ENCODE measurements at places on chromosomes 4 and X.

DNA sequence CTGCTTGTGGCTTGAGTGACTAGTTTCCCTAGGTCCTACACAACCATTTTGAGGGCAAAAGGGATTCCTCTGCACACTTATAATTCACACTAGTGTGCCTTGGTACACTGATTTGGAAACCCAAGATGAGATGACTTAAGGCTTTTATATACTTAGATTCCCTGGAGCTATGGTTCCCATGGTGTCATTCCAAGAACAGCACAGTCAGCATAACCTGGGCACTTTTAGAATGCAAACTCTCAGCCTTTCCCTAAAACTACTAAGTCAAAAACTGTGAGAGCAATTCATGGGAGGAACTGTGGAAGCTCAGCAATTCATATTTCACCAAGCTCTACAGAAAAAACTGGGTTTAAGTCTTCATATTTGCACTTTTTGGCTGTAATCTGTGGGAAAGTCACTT lies 38.0 kb upstream of the ZC4H2 start:
- no peak for DNase-seq

DNA sequence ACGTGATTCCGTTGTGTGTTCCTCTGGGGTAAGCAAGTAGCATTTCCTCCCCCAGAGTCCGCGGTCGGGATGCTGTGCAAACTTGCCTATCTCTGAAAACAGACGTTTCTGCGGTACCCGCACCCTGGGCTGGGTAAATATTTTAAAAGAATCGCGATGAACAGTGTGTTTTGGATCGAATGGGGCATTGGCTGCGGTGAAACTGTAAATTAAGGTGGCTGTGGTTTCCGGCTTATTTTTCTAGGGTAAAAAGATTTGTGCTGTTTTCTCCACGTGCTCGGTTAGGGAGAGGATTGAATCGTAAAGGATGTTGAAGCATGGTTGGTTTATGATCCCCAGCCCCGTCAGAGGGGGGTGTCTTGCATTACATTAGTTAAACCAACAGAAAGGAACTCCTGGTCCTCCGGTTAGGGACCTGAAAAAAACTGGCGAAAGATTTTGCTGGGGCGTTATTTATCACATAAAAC lies 1.2 kb downstream of the HHIP start:
- no peak for DNase-seq

DNA sequence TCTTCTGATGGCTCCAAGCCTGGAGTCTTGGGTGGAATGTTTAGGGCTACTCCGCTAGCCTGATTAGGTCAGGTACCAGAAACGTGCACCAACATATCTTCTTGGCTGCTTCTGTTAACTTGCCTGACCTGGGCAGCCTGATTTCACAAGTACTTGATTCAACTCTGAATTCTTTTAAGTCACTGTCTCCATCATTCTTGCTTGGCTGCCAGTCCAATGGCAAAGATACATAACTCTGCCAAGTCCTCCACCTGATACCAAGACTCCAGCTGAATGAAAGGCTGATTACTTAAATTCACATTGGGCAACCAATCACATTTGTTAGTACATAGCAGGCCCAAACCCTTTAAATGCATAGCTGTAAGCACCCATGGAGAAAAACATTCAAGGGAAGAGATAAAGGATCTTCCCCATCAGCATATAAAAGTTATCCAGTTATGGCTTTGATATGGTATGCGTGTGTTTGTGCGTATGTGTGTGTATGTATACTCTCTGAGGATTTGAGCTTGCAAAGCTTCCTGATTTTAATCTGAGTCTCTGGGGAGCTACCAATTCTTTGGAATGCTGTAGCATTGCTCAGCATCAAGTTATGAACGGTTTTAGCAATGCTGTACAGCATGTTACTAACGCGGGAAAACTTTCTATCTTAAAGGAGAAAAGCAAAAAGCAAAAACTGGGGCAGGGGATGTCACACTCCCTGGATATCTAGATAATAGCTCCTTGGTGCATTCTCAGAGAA lies 917.2 kb downstream of the DMD start:
- DNase-seq: no peak

DNA sequence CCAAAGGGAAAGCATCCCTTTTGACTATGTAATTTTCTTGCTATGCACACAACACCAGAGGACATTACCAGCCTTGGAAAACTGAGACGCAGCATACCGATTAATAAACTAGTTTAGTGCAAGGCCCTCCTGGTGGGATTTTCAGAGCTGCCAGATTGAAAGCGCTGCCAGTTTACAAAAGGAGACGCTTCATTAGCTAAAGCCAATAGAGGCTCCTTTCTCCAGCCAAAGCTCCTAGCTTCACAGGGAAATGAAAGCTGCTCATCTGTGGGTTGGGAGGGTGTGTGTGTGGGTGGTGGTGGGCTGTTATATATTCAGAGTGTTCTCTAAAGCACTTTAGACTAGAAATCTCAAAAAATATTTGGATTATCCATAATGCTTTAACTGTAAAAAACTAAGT lies 32.4 kb downstream of the SPANXN4 start:
- DNase-seq: no peak

GRCh38 chr4:138845054-138845453 lies 170.5 kb upstream of the NOCT start:
- DNase-seq: no peak

DNA sequence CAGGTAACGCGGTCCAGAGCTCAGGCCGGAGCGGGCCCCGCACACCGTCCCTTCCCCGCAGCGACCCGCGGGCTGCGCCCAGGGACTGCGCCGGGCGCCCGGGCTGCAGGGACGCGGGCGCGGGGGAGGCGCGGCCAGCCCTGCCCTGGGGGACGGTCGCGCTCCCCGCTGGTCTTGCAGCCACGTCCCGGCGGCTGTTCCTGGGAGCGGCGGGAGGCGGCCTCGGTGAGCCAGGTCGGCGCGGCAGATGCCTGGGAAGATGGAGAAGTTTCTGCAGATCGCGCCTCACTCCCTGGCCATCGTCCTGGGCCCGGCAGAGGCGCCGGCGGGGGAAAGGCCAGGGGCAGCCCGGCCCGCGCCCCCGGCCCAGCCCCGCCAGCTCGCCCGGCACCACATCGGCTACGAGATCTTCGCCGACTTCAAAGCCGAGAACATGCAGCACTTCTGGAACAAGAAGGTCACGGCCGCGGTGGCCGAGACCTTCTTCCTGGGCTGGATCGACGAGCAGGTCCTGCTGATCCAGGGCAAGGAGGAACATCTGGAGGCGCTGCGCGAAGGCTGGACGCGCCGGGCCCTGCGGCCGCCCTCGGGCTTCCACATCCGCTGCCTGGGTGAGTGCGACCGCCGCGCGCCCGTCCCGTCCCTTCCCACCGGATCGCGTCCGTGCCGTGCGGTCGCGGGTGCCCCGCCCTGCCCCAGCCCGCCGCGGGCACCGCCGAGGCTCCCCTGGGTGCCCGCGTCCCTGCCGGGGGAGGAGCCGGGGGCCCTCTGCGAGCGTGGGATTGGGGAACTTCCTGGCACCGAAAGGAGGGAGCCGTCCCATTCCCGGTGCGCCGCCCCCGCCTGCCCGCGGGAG lies 107.4 kb upstream of the STOX2 start:
- no peak for DNase-seq

- no peak for DNase-seq
Measured at GRCh38 chr4:5389756-5390310, 318.5 kb downstream of the EVC2 start.

DNA sequence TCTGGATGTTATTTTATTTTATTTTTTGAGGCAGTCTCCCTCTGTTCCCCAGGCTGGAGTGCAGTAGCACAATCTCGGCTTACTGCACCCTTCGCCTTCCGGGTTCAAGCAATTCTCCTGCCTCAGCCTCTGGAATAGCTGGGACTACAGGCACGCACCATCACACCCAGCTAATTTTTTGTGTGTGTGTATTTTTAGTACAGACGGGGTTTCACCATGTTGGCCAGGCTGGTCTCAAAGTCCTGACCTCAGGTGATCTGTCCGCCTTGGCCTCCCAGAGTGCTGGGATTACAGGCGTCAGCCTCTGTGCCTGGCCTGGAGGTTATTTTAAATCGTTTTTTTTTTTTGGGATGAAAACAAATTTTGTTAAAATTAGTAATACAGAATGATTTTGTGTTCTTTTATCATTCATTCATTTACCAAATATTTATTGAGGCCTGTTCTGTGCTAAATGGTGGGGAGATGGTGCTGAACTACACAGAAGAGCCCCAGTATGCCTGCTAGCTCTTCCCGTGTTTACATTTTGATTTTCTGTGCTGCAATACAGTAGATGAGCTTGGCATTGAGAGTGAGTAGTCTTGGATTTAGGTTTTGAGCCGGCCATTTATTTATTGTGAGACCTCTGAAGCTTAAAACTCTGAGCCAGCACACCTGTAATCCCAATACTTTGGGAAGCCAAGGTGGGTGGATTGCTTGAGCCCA lies 22.7 kb downstream of the ADD1 start:
- DNase-seq: no peak

DNA sequence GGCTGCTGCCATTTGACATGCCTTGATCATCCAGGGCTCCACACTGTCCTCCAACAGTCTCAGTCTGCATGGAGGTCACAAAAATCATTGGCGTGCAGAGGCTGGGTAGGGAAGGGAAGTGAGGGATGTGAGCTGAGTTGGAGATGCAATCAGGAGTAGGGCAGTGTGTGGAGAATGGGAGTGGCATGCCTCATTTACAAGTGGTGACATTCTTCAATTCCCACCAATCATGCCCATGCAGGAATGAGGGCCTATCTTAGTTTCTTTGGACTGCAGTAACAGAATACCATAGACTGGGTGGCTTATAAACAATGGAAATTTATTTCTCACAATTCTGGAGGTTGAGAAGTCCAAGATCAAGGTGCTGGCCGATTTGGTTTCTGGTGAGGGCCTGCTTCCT lies 94.9 kb upstream of the PJA1 start:
- no peak for DNase-seq

DNA sequence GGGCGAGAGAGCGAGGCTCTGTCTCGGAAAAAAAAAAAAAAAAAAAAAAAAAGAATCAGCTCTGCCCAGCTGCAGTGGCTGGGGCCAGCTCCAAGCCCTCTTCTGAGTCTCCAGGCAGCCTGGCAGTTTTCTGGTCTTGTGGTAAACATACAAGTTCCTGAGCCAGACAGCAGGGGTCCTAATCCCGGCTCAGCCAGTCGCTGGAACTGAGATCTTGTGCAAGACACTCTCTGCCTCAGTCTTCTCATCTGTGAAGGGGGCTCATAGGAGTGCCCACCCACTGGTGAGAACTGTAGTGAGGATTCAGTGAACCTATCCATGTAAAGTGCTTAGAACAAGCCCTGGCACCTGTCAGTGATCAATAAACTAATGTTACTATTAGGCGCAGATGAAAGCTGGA lies 41.8 kb downstream of the C4orf50 start:
- DNase-seq: no peak

DNA sequence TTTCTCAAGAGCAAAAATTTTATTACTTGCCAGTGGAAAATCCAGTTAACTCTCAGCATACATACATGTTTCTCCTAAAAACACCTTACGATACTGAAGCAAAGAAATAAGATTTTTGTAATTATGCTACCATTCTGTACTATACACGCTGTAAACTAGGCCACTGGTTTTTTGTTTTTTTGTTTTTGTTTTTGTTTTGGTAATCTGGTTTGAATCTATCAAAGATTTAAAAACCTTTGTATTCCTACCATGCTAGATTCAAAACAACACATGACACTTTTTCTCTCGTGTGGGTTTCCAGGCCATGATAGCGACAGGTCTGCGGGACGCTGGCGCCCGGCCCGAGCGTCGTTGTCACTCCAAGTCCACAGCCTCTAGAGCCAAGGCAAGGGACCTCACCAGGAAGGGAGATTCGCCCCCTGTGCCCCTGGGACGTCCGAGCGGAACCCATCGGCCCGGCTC lies 723 bp downstream of the TMEM192 start:
- no peak for DNase-seq

DNA sequence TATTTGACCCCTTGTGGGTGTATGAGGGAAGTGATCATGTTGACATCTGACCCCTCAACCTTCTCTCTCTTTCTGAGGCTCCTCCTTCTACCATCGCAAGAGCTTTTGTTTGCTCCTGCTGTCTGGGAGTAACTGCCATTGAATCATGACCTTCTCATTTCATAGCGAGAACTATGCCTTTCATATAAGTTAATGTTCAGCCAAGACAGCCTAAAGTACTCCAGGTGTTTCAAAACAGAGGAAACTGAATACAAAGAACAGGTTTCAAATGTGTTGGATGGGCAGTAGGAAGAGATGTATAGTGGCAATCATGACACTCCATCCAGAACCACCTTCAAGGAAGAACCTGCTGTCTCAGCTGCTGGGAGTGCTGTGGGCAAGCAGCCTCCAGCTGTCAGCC lies 403.1 kb downstream of the MID1IP1 start:
- no peak for DNase-seq

DNA sequence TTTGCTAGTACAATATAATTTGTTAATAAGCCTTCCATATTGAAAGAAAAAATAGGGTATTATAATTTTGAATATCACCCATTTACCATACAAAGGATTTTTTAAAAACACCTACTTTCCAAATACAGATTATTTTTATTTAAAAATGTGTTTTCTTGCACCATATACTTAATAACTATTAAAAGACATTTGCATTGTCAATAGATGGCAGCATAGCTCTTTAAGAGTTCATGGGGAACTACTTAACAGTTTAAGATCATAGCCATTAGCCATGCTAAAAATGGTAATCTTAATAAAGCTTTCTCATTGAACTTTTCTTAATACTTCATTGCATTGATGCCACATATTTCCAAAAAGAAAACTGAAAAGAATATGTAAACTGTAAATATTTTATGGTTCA lies 1995.9 kb downstream of the C4orf33 start:
- no peak for DNase-seq

- DNase-seq: no peak
Measured at GRCh38 chr4:14059006-14059405, 431.5 kb upstream of the BOD1L1 start.

GRCh38 chr4:22196551-22196950 lies 248.0 kb upstream of the KCNIP4 start:
- no peak for DNase-seq

DNA sequence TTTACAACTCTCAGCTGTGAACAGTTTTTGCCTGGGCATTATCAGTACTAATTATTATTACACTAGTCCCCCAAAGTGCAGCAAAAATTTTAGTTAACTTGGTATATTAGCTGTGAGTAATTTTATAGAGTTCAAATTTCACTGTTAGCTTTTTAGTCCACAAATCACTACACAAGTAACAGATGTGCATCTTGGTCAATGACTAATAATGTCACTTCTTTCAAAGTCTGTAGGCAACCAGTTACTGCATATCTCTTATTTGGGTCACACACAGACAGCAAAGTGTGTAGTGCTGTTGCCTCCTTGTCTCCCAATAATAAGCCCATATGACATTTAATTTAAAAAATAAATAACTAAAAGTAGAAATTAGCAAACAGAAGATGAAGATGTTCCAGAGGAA lies 159.9 kb downstream of the SCFD2 start:
- no peak for DNase-seq

DNA sequence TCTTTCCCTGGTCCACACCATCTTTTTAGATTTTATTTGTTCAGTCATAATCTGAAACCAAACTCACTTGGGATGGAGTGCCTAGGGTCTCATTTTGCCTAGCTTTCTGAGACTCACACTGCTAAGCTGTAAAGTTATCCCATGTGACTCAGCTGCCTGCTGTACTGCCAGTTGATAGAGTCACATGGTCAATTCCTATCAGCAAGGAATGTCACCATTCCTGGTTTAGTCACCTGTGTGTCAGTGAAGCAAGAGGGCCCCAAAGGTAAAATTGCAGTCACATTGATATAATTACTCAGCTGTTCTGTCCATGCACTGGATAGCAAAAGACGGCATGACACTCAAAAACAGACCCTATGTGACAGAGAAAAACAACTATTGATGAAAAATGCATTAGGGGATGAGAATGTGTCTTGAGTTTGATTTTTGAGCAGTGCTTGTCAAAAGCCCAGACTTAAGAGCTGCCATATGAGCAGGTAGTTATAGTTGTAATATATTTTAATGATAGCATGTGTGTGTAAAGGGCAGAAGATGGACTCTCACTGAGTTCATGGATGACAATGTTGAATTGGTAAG lies 413.2 kb downstream of the PPARGC1A start:
- no peak for DNase-seq
